ENCODE measurements at places on chromosomes 4 and X.

GRCh38 chrX:2898846-2899512 lies 30.2 kb downstream of the ARSD start:
- no peak for DNase-seq

GRCh38 chr4:76867377-76867776 lies 30.6 kb downstream of the SOWAHB start:
- DNase-seq, result no peak

DNA sequence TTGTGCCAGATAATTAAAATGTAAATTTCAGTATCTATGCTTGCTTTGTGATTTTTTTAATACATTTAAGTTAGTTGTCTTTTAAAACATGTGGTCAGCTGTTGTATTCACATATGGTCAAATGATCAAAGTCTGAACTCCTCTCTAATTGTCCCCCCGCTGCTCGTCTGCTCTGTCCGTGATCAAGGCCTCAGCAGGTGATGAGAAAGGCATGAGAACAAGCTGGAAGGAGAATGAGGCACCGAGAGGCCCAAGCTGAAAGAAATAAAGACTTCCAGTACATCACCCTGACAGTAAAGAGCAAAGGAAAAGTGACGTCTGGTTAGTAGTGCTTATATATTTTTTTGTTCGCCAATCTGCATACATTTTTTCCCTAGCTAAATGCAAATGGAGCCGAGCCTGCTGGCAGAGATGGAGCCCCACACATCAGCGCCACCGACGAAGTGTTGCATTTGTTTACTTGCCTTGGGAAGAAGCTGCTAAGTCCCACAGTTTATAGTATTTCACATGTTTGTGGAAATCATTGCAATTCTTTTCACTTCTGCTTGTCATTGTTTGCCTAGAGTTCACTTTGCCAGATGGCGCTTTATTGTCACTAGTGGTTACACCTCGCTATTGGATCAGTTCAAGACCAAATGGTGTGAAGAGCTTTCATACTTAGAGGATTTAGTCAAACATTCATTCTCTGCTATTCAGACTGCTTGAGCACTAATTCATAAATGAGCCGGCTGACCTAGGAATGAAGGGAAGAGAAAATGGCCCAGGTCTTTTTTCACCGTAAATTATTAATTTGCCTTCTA lies 181.5 kb downstream of the ZIC3 start:
- DNase-seq, result no peak

- no peak for DNase-seq
These were observed 30.8 kb downstream of the TNIP2 start for GRCh38 chr4:2725380-2725779.

- DNase-seq, result no peak
These were observed 3.9 kb downstream of the BMP2K start for GRCh38 chr4:78780093-78780492.

DNA sequence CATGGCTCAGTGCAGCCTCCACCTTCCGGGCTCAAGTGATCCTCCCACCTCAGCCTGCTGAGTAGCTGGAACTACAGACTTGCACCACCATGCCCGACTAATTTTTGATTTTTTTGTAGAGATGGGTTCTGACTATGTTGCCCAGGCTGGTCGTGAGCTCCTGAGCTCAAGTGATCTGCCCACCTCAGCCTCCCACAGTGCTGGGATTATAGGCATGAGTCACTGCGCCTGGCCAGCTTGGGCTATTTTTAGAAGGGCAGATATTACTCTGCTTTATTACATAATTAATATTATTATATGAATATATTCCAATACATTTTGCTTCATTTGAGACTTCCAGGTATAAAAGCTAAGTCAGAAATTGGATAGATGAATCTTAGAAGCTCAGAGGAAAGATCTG lies 143.7 kb upstream of the ANK2 start:
- DNase-seq, result no peak

GRCh38 chrX:15916704-15917084 lies 62.1 kb upstream of the AP1S2 start:
- no peak for DNase-seq

- no peak for DNase-seq
These were observed 28.7 kb downstream of the CCNG2 start for GRCh38 chr4:77185686-77186085.

GRCh38 chr4:186770481-186771175 lies 47.0 kb upstream of the FAT1 start:
- no peak for DNase-seq

GRCh38 chr4:3317656-3318211 lies 24.9 kb downstream of the RGS12 start:
- DNase-seq, result no peak

Data from stimulated activated CD8-positive, alpha-beta memory T cell treated with anti-CD3 and anti-CD28 coated beads, Interleukin-12 subunit alpha, Interleukin-12 subunit beta, amount 100 ng/mL, for 4 hours (primary cell).